Heart right ventricle (tissue), 16 donors: ENCODE measurements at places on chromosomes 3 and 15. TPM values are rescaled to one million over a fixed set of nuclear protein-coding genes. Genes with fewer than 3 reads are reported as not detected.

DNA sequence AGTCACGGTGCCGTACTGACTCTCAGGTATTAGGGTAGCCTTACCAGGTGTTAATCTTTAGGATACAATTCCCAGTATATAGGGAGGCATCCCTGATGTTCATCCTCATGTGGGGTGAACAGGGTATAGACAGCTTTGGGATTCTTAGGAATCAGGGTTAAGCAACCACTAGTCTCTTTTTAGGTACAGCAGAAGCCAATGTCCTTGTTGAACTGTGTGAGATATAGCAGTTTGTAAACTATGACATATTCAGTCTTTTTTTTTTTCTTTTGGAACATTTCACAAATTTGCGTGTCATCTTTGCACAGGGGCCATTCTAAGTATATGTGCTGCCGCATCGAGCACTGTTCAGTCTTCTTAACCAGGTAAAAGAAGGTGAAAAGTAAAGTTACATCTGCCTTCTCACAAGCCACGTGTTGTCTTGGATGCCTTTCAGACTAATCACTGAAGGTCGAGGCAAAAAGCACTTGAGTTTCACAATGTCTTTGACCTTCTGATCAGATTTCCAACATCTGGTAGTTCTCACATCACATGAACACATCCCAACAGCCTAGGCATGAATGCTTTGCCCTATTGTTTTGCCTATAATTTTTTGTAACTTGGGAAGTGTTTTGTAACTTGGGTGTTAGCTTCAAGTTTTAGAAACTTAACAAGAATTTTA lies 17.2 kb downstream of the TSEN2 start:
- DNase-seq: no peak

MEIS2 gene
- polyA plus RNA-seq: 50.1 TPM

DNA sequence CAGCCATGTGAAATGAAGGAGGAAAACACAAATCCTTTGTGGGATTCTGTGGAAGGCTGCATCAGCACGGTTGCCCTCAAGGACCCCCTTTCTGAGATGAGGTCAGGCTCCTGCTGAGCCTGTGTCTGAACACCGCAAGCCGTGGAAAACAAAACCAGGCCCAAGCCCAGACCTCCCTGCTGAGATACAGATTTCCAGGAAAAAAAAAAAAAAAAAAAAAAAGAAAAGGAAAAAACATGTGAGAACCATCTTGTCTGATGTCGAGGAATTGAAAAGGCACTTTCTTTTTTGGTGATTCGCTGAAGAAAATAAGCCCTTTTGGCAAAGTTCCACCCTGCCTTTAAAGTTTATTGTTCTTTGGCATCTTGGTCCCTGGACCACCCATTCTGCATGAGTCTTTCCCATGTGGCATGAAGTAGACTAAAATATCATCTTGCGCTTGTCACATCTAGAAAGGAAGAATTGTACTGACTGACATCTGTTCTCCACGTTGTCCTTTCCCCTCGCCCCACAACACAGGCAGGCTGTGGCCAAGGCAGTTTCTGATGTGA lies 117.6 kb downstream of the CHST2 start:
- DNase-seq: no peak

DNA sequence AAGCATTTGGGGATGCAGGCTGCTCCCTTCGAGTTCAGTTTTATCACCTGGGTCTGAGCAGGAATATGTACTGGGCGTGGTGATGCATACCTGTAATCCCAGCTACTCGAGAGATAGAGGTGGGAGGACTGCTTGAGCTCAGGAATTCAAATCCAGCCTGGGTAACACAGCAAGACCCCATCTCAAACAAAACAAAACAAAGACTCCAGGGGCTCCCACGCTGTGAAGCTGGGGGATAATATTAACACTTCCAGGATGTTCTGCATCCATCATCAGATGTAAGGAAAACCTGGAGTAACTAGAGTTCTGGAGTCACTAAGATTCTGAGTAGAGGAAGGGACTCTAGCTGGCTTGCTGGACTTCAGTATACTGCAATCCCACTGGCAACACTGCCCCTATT lies 40.6 kb downstream of the LYZL4 start:
- no peak for DNase-seq

GRCh38 chr3:143483214-143483613 lies 363.6 kb downstream of the CHST2 start:
- no peak for DNase-seq

DNA sequence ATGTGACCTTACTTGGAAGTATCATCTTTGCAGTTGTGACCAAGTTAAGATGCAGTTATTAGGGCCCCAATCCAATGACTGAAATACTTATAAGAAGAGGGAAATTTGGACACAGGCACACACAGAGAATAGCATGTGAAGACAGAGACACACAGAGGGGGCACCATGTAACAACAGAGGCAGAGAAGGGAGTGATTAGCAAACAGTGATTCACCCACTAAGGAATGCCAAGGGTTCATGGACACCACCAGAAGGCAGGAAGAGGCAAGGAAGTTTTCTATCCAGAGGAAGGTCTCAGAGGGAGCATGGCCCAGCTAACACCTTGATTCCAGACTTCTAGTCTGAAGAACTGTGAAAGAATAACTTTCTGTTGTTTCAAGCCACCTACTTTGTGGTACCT lies 25.0 kb downstream of the SIDT1 start:
- DNase-seq: no peak

- DNase-seq: no peak
Measured at GRCh38 chr15:56056626-56057025, 63.2 kb upstream of the NEDD4 start.

DNA sequence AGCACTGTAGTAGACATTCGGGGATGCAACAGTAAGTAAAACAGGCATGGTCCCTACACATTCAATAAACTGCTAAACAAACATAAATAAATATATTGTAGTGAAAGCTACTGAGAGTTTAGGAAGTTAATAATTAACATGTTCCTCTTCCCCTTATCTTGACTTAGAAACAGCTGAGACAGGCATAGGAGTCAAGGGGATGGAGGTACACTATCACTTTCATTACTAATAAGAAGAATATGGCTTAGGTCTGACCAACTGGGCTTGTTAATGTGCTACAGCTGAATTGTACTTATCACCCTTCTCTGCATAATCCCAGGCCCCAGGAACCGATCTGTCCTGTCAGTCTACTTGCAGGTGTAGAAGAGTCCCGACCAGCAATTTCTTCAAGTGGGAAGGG lies 116.3 kb upstream of the DAZL start:
- no peak for DNase-seq

A4GNT gene
- polyA plus RNA-seq: not detected

- no peak for DNase-seq
Measured at GRCh38 chr3:22565393-22565792, 637.7 kb upstream of the UBE2E2 start.

- no peak for DNase-seq
Measured at GRCh38 chr3:123471106-123471505, 22.2 kb upstream of the ADCY5 start.

GRCh38 chr3:153734777-153735551 lies 386.2 kb upstream of the ARHGEF26 start:
- DNase-seq: no peak

GRCh38 chr3:132981719-132982118 lies 56.5 kb upstream of the TMEM108 start:
- no peak for DNase-seq

DNA sequence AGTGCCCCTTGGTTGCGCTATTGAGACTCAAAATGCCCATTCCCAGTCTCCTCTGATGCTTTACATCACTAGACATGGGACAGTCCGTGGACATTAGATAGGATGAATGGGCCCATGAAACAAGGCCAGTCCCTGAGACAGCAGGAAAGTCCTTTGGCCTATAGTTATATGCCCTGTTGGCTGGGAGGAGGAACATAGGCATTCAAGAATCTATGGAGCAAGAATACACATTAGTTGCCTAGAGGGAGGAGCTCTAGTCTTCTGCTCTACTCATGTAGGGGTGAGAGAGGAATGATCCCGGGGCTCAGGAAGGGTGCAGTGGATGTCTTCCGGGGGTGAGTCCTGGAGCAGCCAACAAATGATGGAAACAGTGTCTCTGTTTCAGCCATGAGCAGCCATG lies 58.0 kb upstream of the LRTM1 start:
- DNase-seq: no peak

SPESP1 gene
- 4.2 TPM for polyA plus RNA-seq

GRCh38 chr3:175257123-175257522 lies 398.0 kb downstream of the NAALADL2 start:
- no peak for DNase-seq

- no peak for DNase-seq
Measured at GRCh38 chr3:134721214-134721613, 70.4 kb upstream of the KY start.

DNA sequence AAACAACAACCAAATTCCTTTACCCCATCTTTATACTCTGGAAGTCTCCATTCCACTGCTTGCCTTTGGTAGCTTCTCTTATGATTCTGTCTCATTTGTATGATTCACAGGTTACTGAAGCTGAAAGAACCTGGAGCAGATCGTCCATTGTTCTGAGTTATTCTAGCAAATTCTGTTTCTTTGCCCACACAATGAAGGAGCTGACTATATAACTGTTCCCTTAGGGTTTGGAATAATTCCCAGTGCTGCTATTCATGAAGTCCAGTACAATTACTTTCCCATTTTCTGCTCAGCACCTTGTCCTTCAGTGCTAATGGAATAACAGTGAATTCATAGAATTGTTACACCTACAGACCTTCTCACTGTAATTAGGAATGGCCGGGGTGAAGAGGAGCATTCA lies 167.8 kb downstream of the CHST2 start:
- no peak for DNase-seq

- no peak for DNase-seq
Measured at GRCh38 chr15:65212097-65212496, 824 bp upstream of the CILP start.

- DNase-seq: no peak
Measured at GRCh38 chr3:195893516-195893915, 14.8 kb downstream of the TNK2 start.

DNA sequence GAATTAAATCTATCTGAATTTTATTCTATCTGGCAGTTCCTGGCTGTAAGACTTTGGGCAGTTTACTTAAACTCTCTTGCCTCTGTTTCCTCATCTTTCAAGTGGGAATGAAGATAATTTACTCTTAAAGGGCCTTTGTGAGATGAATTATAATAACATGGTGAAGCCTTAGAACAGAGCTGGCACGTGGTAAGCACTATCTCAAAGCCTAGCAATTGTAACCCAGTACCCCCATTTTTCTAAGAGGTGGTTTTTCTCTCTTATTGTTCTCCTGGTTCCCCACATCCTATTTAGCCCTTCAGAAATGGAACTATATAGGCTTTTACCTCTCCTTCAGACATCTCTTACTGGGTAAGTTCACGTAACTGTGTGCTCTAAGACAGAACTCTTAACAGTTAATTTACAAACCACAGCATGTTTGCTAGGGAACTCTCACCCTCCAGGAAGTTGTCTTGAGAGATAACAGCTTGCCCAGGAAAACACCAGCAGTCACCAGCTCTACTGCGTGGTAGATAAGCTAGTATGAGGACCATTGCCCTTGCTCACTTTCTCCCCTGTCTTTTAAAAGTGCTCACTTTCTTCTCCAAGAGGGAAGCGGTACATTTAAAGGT lies 12.3 kb upstream of the CRBN start:
- no peak for DNase-seq

- no peak for DNase-seq
Measured at GRCh38 chr3:12451481-12451880, 32.8 kb upstream of the TSEN2 start.

DNA sequence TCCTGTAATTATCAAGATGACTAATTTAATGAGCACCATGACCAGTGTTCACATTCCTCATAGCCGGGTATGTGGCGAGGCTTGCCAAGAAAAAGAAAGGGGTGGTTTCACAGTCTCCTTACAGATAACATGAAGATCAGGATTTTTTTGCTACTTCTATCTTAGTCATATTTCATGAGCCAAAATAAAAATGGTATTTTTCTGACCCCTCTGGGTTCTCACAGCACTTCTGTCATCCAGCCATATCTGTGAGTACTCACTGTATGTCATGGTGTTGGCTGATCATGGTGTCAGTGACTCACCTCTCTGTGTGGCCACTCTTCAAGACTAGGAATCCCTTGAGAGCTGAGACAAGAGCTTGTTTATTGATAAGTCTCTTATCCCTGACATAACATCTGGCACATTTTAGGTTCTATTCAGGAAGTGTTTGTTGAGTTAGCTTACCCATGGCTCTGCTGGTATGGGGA lies 130.5 kb upstream of the LMCD1 start:
- DNase-seq: no peak

DNA sequence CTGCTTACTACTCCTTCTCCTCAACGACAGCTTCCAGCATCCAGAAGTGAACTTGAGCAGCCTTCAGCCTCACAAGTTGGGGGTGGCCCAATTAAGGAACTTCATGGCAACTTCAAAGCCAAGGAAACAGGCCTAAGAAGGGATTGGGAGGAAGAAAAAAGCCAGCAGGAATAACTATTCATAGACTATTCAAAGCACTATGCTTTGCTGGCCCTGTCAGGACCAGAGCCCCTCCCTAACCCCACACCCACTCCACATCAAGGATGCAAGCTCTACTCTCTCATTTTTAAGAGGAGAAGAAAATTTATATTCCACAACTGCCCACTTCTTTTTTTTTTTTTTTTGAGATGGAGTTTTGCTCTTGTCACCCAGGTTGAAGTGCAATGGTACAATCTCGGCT lies 10.0 kb upstream of the PRKAR2A start:
- DNase-seq: no peak

- no peak for DNase-seq
Measured at GRCh38 chr3:10997196-10997595, 4.6 kb downstream of the SLC6A1 start.

GRCh38 chr3:23169551-23169950 lies 33.6 kb upstream of the UBE2E2 start:
- DNase-seq: no peak

TM4SF18 gene
- polyA plus RNA-seq: 6.0 TPM

SERPINI2 gene
- polyA plus RNA-seq: 0.06 TPM

- no peak for DNase-seq
Measured at GRCh38 chr3:14562121-14562890, 22.2 kb upstream of the GRIP2 start.

- DNase-seq: no peak
Measured at GRCh38 chr15:70535071-70535954, 228.0 kb downstream of the UACA start.

ROPN1 gene
- not detected for polyA plus RNA-seq

ASB14 gene
- 0.01 TPM for polyA plus RNA-seq

DNA sequence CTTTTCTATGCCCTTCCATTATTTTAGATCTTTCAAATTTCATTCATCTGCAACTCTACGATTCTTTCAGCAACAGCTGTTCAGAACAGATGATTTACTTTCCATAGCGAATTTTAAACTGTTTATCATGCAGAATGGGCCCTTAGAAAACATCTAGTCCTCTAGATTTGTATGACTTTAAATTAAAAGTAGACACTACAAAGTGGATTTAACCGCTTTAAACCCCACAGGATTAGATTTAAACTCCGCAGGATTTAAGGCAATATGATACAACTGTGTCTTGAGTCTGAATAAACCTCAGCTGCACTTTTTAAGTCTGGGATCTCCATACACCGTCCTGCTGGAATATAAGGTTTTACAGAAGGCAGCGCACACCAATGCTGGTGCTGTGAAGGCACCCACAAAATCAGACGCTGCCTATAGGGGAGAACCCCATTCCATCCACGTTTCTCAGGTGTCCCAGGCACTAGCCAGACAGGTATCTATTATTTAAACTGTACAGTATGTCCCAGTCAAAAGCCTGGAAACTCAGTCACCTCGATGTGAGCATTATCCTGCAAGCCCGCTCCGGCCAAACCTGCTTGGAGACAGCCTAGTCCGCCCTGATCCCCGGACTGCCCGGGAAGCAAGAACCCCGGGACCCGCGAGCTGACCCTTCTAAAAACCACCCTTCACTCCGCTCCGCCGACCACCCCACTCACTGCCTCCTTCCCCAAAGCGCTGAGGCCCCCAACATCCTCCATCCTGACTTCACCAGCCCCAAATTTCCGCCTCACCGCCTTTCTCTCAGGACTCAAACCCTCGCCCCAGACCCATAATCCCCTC lies 768 bp downstream of the ANO10 start:
- DNase-seq: no peak

ADAMTS9 gene
- 33.4 TPM for polyA plus RNA-seq

MFGE8 gene
- 414 TPM for polyA plus RNA-seq
